ENCODE measurements at places on chromosomes 7 and 10. TPM values are rescaled to one million over a fixed set of nuclear protein-coding genes. Genes with fewer than 3 reads are reported as not detected.

Gene AOAH
- not detected for total RNA-seq

Gene METTL27
- 3.5 TPM for total RNA-seq

Gene TUBAL3
- not detected for total RNA-seq

Gene NODAL
- not detected for total RNA-seq

GRCh38 chr10:125494651-125495239, 188.2 kb downstream of the TEX36 start:
- no peak overlapping the region for H3K27ac ChIP-seq
- no peaks in the 10 kb centered on the region for H3K4me1 ChIP-seq

- no peak overlapping the region for H3K27ac ChIP-seq
- H3K4me3 ChIP-seq: no peak overlapping the region
- no peak for DNase-seq
- H3K36me3 ChIP-seq: no peaks in the 10 kb centered on the region
- no peaks in the 10 kb centered on the region for H3K27me3 ChIP-seq
These were observed 23.7 kb downstream of the SHH start for GRCh38 chr7:155788616-155789000.

DNA sequence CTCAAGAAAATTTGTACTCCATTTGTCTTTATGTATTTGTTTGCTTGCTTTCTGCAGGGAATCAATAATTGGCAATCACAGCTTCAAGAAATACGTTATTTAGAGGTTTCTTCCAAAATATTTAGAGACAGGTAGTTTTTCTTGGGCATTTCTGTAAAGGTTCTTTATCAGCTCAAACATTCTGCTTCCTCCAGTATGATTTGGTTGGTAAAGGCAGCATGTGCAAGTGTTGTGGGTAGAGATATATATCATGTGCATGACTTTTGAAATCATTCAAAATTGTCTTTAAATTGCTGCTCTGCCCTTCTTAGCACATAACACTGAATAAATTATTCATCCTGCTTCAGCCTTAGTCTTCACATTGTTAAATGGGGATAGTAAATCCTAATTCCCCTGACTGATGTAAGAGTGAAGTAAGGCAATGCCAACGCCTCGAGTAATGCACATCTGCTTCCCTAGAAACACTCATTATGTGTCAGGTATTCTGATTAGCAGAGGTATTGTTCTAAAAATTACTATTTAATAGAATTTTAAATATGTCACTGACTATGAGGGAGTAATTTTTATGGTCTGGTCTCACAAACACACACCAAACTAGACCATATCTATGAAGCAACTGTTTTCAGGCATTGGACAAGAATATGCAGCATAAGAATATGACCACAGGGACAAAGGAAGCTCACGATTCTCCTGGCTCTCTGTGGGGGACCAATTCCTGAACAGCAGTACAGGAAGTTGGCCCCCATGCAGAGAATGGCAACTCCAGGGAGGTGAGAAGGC, 77.3 kb upstream of the AKR1E2 start:
- H3K4me3 ChIP-seq: no peak overlapping the region
- no peak for DNase-seq
- no peaks in the 10 kb centered on the region for H3K27me3 ChIP-seq

GRCh38 chr10:34180749-34181148, 634.3 kb downstream of the PARD3 start:
- DNase-seq: no peak
- no peaks in the 10 kb centered on the region for H3K36me3 ChIP-seq
- no peak overlapping the region for H3K4me3 ChIP-seq
- no peaks in the 10 kb centered on the region for H3K4me1 ChIP-seq

DNA sequence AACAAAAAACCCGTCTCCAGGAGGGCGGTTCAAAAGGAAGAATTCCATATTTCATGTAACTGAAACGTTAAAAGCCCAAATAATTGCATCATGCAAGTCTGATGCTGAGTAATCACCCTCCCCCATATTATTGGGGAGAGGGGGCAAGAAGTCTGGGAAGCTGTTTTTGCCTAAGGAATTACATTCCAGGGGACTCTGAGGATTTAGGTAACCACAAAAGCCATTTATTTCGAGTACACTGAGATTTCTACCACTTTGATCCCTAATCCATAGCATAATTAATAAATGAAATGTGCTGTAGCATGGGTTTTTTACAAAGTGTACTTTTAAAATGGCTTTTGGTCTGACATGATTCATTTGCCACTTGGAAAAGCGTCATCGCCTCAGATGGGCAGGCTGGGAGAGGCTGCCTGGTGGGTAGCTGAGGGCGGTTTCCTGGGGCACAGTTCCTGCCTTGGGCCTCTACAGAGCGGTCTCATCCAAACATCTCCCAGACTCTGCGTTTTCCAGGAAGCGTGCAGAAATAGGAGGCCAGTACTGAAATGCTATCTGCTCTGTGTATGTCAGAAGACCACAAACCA, 106.5 kb downstream of the TCF7L2 start:
- H3K4me1 ChIP-seq: peaks cover 93% of the 10 kb centered on the region
- peak; percentile 89 for DNase-seq
- H3K36me3 ChIP-seq: no peaks in the 10 kb centered on the region
- peak overlapping the region; percentile 16 for H3K4me3 ChIP-seq
- no peaks in the 10 kb centered on the region for H3K27me3 ChIP-seq

- no peaks in the 10 kb centered on the region for H3K4me1 ChIP-seq
- peak overlapping the region; percentile 51 for H3K4me3 ChIP-seq
- H3K27me3 ChIP-seq: no peaks in the 10 kb centered on the region
- no peak overlapping the region for H3K27ac ChIP-seq
- no peaks in the 10 kb centered on the region for H3K36me3 ChIP-seq
- peak; percentile 65 for DNase-seq
These were observed 60.6 kb upstream of the MSMB start for GRCh38 chr10:46106410-46107255.

GRCh38 chr10:119208553-119208940, 1.2 kb downstream of the GRK5 start:
- peaks cover 35% of the 10 kb centered on the region for H3K4me1 ChIP-seq
- no peaks in the 10 kb centered on the region for H3K27me3 ChIP-seq
- no peaks in the 10 kb centered on the region for H3K36me3 ChIP-seq
- H3K27ac ChIP-seq: peak overlapping the region; percentile 84

DNA sequence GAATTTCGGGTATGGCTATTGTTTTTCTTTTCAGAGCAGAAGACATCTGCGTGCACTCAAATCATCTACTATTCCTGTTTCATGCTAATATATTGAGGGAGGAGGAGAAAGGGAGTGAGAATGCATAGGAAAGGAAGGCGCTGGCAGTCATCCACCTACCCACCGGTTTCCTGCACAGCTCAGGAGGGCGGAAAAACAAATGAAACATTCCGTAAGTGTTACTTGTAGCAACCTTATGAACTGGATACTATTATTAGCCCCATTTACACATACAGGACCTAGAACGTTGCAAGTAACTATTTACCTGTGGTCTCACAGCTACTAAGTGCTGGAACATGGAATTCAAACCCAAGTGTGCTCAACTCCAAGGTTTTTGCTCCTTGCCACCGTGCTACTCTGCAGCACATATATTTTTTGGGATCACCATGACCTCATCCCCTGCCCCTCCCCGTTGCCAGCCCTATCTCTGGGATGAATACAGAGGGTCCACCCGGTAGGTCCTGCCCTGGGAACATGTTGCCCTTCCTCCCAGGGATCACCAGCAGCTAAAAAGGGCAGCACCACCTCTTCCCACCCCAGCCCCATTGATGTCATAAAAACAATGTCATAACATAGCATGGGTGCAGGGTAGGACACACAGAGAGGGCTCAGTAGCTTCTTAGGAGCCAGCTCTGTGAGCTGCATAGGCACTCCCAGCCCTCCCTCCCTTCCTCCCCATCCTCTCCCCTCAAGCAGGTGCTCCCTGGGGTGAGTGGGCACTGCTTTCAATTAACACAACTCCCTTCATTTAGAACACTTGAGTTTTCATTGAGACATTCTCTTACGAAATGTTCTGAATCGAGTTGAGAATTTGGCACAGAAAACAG, 16.9 kb downstream of the GFRA1 start:
- no peak overlapping the region for H3K27ac ChIP-seq
- no peaks in the 10 kb centered on the region for H3K4me1 ChIP-seq
- H3K36me3 ChIP-seq: no peaks in the 10 kb centered on the region
- no peak for DNase-seq
- H3K27me3 ChIP-seq: no peaks in the 10 kb centered on the region

GRCh38 chr7:118878336-118878735, 653.8 kb downstream of the ANKRD7 start:
- H3K27me3 ChIP-seq: no peaks in the 10 kb centered on the region
- no peaks in the 10 kb centered on the region for H3K36me3 ChIP-seq
- no peak for DNase-seq
- no peaks in the 10 kb centered on the region for H3K4me1 ChIP-seq
- no peak overlapping the region for H3K27ac ChIP-seq

- no peak overlapping the region for H3K27ac ChIP-seq
- no peaks in the 10 kb centered on the region for H3K36me3 ChIP-seq
- no peaks in the 10 kb centered on the region for H3K27me3 ChIP-seq
- DNase-seq: no peak
- no peaks in the 10 kb centered on the region for H3K4me1 ChIP-seq
These were observed 199.6 kb upstream of the HDAC9 start for GRCh38 chr7:18295781-18296423.

- H3K4me1 ChIP-seq: peaks cover 57% of the 10 kb centered on the region
- H3K27ac ChIP-seq: no peak overlapping the region
- no peak for DNase-seq
- 0 out of 2 replicates have a peak, but pooled peaks cover 3% of the 10 kb centered on the region for H3K36me3 ChIP-seq
- H3K4me3 ChIP-seq: no peak overlapping the region
- H3K27me3 ChIP-seq: no peaks in the 10 kb centered on the region
These were observed 129.1 kb downstream of the LRRC4 start for GRCh38 chr7:127901895-127902703.

GRCh38 chr7:101739775-101740398, 77.5 kb upstream of the CUX1 start:
- H3K36me3 ChIP-seq: no peaks in the 10 kb centered on the region
- no peaks in the 10 kb centered on the region for H3K4me1 ChIP-seq
- peaks cover 22% of the 10 kb centered on the region for H3K27me3 ChIP-seq
- H3K27ac ChIP-seq: no peak overlapping the region
- H3K4me3 ChIP-seq: no peak overlapping the region
- DNase-seq: no peak

- no peaks in the 10 kb centered on the region for H3K4me1 ChIP-seq
- no peaks in the 10 kb centered on the region for H3K36me3 ChIP-seq
- H3K4me3 ChIP-seq: no peak overlapping the region
- no peak for DNase-seq
- H3K27ac ChIP-seq: no peak overlapping the region
These were observed 90.9 kb upstream of the MKI67 start for GRCh38 chr10:128217136-128217535.

DNA sequence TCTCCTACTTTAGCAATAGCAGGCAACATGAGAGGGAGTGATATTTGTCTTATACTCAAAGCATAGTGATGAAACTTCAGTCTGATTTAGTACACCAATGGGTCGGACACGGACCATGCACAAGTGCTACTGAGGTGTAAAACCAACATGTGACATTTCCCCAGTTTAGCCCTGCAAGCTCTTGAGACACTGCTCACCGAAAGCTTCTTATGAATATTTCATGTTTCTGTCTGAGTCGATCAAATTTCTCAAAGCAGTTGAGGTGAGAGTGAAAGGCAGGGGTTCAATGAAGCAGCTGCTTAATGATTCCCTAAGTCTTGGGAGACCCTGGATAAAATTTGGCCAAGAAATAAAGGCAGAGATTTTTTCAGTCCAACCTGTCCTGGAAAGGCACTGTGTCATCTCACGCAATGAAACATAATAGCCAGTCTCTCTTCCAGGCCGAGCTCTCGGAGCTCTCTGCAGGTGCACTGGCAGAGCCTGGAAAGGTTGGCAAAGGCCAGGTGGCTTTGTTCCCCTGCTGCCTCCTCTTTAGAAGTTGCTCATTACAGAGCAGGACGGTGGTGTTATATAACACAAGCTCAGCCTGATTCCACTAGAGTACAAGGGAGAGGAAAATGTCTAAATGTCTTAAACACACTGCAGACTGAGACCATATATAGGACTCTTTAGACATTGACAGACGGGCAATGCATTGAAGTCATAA, 33.9 kb upstream of the XPNPEP1 start:
- H3K27me3 ChIP-seq: no peaks in the 10 kb centered on the region
- H3K4me3 ChIP-seq: no peak overlapping the region
- H3K36me3 ChIP-seq: no peaks in the 10 kb centered on the region
- peaks cover 12% of the 10 kb centered on the region for H3K4me1 ChIP-seq
- no peak for DNase-seq

- H3K4me3 ChIP-seq: no peak overlapping the region
- peak; percentile 70 for DNase-seq
- no peaks in the 10 kb centered on the region for H3K36me3 ChIP-seq
- peak overlapping the region; percentile 41 for H3K27ac ChIP-seq
- H3K4me1 ChIP-seq: peaks cover 29% of the 10 kb centered on the region
- no peaks in the 10 kb centered on the region for H3K27me3 ChIP-seq
These were observed 7.8 kb downstream of the TAS2R41 start for GRCh38 chr7:143485500-143485899.
